Activated CD4-positive, alpha-beta T cell treated with anti-CD3 and anti-CD28 coated beads for 24 hours (primary cell): ENCODE measurements at places on chromosomes 3 and 15.

DNA sequence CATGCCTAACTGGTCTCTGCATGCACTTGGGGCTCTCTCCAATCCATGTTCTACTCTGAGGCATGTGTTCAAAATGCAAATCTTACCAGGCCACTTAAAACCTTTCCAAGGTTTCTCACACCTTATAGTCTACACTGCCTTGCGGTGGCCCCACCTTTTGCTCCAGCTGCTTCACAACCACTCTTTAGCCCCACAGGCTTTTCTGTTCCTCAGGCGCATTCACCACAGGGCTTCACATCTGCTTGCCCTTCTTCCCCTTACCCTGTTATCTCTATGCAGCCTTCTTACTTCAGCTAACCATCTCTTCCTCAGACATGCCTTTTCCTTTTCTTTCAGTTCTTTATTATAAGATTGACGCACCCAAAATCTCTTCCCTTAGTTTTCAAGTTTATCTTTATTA lies 37.8 kb downstream of the MINDY4B start:
- DNase-seq: no peak

GRCh38 chr3:67312155-67312554 lies 314.0 kb downstream of the KBTBD8 start:
- DNase-seq: no peak

- no peak for DNase-seq
Measured at GRCh38 chr3:179677884-179678283, 25.0 kb downstream of the USP13 start.

DNA sequence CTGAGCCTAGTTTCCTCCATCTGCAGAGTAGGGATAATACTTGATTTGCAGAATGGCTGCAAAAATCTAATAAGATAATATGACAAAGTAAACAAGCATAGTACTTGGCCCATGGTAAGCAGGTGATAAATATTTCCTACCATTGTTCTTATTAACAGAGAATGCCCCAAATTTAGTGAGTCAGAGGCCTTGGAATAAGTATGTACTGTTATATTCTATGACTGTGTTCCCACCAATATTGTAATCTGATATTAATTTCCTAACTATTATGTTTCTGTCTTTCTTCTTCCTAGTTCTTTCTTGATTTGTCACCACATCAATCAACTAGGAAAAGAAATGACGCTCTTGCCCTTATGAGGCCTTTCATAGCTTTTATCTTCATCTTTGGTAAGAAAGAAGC lies 178.4 kb upstream of the SLC2A2 start:
- DNase-seq: no peak

DNA sequence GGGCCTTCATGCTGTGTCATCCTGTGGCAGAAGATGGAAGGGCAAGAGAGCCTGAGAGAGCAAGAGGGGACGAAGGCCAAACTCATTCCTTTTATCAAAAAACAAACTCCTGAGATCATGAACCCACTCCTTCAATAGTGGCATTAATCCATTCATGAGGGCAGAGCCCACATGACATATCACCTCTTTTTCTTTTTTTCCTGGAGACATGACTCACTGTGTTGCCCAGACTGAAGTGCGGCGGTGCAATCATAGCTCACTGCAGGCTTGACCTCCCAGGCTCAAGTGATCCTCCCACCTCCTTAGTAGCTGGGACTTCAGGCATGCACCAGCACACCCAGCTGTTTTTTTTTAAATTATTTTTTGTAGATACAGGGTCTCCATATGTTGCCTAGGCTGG lies 92.0 kb upstream of the RNU6-1 start:
- DNase-seq: no peak

DNA sequence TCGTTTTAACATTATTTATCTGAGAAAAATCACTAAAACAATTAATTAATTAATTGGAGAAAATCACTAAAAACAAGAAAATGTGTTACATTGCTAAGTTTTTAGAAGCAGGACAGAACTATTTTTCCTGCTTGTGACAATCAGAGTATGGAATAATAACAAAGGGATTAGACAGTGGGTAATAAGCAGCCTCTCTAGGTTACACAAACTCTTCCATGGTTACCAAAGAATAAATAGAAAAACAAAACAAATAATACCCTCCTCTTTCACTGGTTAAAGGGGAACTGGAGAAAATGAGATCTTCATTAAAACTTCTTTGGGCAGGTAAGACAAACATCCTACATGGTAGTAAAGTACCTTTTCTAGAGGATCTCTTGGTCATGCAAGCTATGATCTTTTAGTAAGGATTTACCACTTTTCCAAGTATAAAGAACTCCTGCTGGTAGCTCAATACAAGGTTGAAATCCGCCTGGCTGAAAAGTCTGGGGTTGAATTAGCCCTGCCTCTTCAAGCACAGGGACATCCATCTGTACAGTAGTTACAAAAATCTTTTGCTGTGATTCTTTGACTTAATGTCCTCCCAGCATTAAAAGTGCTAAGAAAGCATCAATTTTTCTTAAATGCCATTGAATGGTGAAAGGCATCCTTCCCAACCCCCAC lies 2.5 kb upstream of the PLCH1 start:
- no peak for DNase-seq

DNA sequence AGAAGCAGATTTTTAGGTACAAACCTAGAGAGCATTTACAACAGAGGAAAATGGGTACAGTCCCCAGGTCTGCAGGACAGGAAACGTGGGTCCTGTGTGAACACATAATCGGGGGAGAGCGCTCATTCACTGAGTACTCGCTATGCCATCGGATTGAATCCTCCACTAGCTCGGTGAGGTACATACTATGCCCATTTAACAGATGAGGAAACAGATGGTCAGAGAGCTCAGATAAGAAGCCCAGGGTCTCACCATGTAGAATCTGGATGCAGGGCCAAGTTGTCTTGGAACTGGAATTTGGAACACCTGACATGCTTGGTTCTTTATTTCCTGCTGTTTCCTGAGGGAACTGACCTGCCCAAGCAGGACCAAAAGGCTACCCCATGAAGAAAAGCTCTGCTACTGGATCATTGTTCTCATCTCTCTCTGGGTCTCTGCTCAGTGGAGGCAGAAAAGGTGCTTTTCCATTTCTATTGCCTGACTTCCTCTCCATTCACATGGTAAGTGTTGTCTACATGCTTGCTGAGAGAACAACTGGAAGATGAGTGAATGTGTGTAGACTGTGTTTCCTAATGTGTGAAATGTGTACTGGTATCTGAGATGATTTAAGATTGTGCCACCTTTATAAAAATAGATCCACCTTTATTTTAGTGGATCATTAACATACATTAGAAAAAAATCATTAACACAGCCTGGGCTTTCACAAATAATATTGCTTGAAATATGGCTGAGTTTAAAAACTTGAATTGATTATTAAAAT lies 89.1 kb downstream of the TGFBR2 start:
- DNase-seq: no peak

DNA sequence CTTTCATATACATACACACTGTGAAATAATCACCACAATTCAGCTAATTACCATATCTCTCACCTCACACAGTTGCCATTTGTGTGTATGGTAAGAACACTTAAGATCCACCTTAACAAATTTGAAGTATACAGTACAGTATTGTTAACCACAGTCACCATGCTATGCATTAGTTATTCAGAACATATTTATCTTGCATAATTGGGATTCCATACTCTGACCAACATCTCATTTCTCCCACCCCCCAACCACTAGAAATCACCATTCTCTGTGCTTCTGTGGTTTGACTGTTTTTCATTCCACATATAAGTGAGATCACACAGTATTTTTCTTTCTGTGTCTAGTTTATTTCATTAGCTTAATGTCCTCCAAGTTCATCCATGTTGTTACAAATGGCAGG lies 247.7 kb upstream of the CTNNB1 start:
- no peak for DNase-seq

DNA sequence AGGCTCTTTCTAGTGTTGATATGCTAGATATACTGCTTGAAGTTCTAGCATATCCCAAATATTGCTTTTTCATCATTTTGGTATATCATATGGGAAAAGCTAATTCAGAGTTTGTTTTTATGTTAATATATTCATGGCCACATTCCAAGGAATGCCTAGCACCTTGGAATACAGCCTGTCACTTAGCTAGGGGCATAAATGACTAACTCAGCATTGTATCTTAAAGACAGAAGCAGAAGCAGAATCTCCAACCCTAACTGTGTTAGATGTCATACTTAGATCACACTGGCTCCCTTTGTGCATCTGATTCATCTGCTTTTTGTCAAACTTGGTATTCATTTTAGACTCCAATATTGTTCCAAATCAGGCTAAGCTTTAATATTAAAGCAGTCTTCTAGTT lies 130.8 kb upstream of the TSPAN3 start:
- DNase-seq: no peak

DNA sequence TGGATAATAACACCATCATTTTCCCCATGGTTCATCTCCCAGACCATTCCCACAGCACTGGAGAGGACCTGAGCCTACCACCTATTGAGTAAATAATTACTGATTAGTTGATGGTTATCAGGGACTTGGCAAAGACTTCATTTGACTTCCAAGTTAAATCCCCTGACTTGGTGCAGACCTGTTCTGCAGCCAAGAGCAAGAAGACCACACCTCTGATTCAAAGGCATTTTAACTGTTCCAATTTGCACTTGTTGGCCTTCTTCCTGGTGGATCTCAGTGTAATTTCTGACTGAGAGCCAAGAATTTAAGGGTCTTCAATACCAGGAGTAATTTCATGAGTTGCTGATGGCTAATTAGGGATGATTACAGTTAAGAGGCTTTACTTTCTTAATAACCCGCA lies 24.0 kb downstream of the THSD4 start:
- DNase-seq: no peak

GRCh38 chr3:139388821-139389551 lies 461 bp downstream of the COPB2 start:
- DNase-seq: no peak

DNA sequence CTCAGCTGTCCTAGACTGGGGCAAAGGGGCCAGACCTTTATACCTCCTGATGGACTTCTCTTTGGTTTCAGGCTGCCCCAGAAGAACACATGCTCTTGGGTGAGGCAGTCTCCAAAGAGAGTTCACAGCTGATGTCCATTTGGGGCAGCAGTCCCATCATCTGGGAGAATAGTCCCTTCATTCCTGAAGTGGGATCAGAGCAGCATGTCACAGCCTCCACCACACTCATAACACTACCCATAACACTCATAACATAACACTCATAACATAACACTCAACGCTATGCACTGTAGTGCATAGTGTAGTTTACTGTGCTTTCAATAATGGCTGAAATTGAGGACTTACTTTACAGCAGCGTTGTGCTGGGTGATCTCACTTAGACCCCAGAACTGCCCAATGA lies 36.7 kb upstream of the PLCL2 start:
- DNase-seq: no peak

GRCh38 chr3:15205934-15206661 lies at the start of gene CAPN7:
CAPN7 (plus strand) TSS chr3:15206246; CDS start chr3:15206496, 250 bp downstream.
- DNase-seq: peak; percentile 91

DNA sequence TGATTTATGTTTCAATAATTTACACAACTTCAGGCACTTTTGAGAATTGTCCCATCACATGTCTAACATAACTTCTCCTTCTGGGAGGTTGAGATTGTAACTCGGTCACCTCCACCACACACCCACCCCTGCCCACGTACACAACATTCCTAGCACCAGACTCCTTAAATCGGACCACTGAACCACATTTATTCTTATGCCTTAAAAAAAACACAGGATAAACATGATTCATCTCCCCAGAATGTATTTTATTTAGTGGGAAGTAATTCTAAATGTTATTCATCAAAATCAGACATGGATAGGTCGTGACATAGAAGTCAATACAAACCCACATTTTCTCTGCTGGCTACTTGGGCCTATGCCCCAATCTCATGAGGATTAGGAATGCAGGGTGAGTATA lies 3.0 kb downstream of the SNTN start:
- no peak for DNase-seq

- peak; percentile 12 for DNase-seq
Measured at GRCh38 chr3:69370156-69370883, 15.6 kb downstream of the FRMD4B start.

DNA sequence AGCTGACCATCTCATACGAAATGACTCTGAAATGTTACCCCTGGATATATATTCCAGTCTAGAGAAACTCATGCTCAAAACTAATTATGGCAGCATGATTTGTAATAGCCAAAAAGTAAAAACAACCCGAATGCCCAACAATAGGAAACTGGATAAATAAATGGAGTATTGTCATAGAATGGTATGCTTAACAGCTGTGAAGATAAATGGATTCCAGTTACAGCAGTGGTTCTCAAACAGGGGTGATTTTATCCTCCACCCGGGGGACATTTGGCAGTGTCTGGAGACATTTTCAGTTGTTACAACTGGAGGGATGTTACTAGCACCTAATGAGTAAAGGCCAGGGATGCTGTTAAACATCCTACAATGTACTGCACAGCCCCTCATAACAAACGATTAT lies 52.3 kb upstream of the PIAS1 start:
- no peak for DNase-seq

- DNase-seq: no peak
Measured at GRCh38 chr3:47323431-47324277, 40.9 kb downstream of the KLHL18 start.

DNA sequence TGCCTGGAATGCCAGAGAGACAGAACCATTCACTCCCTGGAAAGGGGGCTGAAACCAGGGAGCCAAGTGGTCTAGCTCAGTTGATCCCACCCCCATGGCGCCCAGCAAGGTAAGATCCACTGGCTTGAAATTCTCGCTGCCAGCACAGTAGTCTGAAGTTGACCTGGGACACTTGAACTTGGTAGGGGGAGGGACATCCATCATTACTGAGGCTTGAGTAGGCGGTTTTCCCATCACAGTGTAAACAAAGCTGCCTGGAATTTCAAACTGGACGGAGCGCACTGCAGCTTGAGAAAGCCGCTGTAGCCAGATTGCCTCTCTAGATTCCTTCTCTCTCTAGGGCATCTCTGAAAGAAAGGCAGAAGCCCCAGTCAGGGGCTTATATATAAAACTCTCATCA lies 310.7 kb upstream of the DPPA4 start:
- no peak for DNase-seq

DNA sequence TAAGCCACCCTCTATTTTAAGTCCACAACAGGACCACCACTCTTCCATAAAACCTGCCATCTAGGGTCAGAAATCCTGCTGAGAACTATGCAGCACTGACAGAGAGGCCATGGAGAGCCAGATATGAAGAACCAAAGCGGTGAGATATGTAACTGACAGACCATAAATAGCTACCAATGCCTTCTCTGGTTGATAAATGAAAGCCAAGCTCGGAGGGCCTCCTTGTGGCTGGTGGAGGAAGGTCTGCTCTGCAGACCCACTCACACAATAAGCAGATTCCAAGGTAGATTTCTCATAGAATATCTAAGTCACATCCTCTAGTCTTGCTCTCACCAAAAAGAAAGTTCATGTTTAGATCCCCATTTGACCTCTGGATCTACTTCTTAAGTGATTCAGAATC lies 38.9 kb downstream of the RYK start:
- DNase-seq: no peak

GRCh38 chr3:13186435-13186815 lies 113.2 kb upstream of the IQSEC1 start:
- DNase-seq: no peak

- no peak for DNase-seq
Measured at GRCh38 chr3:17577796-17578520, 164.5 kb downstream of the TBC1D5 start.
